HFFc6 (cell line): ENCODE measurements at places on chromosomes 6 and 20. TPM values are rescaled to one million over a fixed set of nuclear protein-coding genes. Genes with fewer than 3 reads are reported as not detected.

The SLC16A10 gene
- total RNA-seq = not detected in 3 replicates

GRCh38 chr6:15364401-15365037, 118.7 kb downstream of the JARID2 start:
- H3K27me3 ChIP-seq = no peaks in the 10 kb centered on the region
- no peak for DNase-seq
- H3K36me3 ChIP-seq = peaks cover 11% of the 10 kb centered on the region; the same call in 1 of the 2 replicates
- peaks cover 33% of the 10 kb centered on the region for H3K4me1 ChIP-seq

GRCh38 chr20:20869161-20869775, 156.8 kb upstream of the RALGAPA2 start:
- no peak overlapping the region for H3K4me3 ChIP-seq
- H3K27ac ChIP-seq = no peak overlapping the region
- peaks cover 4% of the 10 kb centered on the region for H3K27me3 ChIP-seq
- no peaks in the 10 kb centered on the region for H3K36me3 ChIP-seq
- H3K4me1 ChIP-seq = no peaks in the 10 kb centered on the region

DNA sequence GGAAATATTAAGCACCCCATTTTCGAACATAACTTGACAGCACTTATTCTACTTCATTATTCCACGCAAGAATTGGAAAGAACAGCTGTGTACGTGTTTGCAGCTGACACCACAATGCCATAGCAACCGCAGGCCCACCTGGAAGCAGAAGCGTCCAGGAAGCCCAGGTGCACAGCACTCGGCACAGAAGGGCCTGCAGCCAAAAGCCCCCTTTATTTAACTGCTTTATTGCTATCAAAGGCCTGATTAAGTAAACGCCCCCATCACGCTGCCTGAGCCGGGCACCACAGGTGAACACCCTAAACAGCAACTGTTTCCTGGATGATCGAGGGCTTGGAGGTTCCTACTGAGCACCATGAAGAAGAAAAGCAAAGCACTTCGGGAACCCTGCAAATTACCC, 6.3 kb downstream of the TAF4 start:
- no peak overlapping the region for H3K4me3 ChIP-seq
- H3K36me3 ChIP-seq = no peaks in the 10 kb centered on the region
- peaks cover 19% of the 10 kb centered on the region for H3K4me1 ChIP-seq
- peaks cover 2% of the 10 kb centered on the region for H3K27me3 ChIP-seq
- DNase-seq = no peak

- H3K4me3 ChIP-seq = no peak overlapping the region
- H3K27ac ChIP-seq = no peak overlapping the region
- DNase-seq = no peak
- H3K4me1 ChIP-seq = no peaks in the 10 kb centered on the region; the same call in 1 of the 2 replicates
- no peaks in the 10 kb centered on the region for H3K36me3 ChIP-seq
Observed at GRCh38 chr6:33093855-33094254, 18.1 kb downstream of the HLA-DPB1 start.

DNA sequence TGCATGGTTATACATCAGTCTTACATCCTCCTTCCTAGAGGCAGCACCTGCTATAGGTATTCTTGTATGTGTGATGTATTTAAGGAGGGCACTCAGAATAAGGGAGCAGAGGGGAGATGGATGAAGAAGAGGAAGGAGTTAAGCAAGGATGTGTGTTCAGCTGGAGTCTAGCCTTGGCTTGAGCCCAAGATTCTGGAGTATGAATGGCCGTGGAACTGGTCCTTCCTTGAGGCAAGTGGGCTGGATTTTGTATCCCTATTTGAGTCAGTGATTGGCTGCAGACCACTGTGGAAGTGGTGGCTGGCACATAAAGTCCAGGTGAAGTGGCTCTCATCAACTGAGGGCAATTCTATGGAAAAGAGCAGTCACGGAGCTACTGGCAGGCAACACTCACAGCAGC, 112.0 kb upstream of the RNF24 start:
- peaks cover 3% of the 10 kb centered on the region for H3K27me3 ChIP-seq
- H3K4me1 ChIP-seq = peaks cover 28% of the 10 kb centered on the region
- no peak overlapping the region for H3K27ac ChIP-seq
- no peak for DNase-seq

DNA sequence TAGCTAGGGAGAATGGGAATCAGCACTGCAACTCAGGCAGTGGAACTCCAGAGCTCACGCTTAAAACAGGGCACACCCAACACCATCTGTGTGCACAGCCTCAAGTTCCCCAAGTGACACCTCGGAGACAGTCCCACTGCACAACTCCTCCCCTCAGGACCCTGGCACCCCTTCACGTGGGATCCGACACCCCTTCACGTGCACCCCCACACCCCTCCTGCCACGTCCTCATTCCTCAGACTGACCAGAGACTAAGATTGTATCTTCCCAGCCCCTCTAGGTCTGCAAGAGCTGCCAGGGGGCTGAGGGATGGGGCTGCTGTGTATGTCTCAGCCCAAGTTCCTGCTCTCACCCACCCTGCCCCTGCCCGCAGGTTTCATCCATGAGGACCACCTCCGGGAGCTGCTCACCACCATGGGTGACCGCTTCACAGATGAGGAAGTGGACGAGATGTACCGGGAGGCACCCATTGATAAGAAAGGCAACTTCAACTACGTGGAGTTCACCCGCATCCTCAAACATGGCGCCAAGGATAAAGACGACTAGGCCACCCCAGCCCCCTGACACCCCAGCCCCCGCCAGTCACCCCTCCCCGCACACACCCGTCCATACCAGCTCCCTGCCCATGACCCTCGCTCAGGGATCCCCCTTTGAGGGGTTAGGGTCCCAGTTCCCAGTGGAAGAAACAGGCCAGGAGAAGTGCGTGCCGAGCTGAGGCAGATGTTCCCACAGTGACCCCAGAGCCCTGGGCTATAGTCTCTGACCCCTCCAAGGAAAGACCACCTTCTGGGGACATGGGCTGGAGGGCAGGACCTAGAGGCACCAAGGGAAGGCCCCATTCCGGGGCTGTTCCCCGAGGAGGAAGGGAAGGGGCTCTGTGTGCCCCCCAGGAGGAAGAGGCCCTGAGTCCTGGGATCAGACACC, 7.6 kb downstream of the MYL9 start:
- peaks cover 10% of the 10 kb centered on the region for H3K4me1 ChIP-seq
- DNase-seq = no peak
- peaks cover 18% of the 10 kb centered on the region for H3K36me3 ChIP-seq
- H3K4me3 ChIP-seq = no peak overlapping the region
- H3K27me3 ChIP-seq = peaks cover 27% of the 10 kb centered on the region
- peak overlapping the region; percentile 31; the same call in 1 of the 2 replicates for H3K27ac ChIP-seq

The C2 gene
- total RNA-seq = 0.34 to 0.43 TPM in 2 of 3 replicates, not detected in the other

DNA sequence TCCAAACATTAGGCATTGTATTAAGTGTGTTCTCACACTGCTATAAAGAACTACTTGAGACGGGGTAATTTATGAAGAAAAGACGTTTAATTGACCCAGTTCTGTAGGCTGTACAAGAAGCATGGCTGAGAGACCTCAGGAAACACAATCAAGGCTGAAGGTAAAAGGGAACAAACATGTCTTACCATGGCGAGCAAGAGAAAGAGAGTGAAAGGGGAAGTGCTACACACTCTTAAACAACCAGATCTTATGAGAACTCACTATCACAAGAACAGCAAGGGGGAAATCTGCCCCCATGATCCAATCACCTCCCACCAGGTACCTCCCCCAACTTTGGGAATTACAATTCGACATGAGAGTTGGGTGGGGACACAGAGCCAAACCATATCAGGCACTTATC, 86.6 kb upstream of the TOP1 start:
- no peak overlapping the region for H3K4me3 ChIP-seq
- H3K27ac ChIP-seq = no peak overlapping the region
- no peaks in the 10 kb centered on the region for H3K36me3 ChIP-seq
- DNase-seq = no peak
- peaks cover 33% of the 10 kb centered on the region for H3K27me3 ChIP-seq

DNA sequence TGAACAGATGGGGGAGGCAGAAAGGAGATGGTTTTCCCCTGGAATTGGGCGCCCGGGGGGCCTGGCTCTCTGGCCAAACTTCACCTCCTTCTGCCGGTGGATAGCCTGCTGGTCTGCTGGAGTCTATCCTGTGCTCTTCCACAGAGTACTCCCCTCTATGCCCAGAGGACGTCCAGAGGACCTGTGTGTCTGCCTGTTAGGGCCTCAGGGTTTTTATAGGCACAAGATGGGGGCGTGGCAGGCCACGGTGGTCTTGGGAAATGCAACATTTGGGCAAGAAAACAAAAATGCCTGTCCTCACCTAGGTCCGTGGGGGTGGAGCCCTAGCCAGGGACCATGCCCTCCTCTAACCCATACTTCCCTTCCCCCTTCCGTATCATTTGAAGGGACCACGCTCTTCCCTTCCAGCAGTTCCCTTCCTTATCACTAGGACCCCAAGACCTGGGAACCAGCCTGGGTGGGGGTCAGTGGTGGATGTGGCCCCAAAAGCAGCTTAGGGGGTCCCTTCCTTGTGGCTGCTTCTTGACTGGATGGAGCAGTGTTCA, 53.6 kb upstream of the ZNF337 start:
- H3K4me3 ChIP-seq = peak overlapping the region; percentile 86; the same call in 1 of the 2 replicates
- peak overlapping the region; percentile 56; the same call in 1 of the 2 replicates for H3K27ac ChIP-seq
- no peaks in the 10 kb centered on the region; the same call in 1 of the 2 replicates for H3K27me3 ChIP-seq
- H3K4me1 ChIP-seq = peaks cover 16% of the 10 kb centered on the region; the same call in 1 of the 2 replicates
- no peak for DNase-seq

DNA sequence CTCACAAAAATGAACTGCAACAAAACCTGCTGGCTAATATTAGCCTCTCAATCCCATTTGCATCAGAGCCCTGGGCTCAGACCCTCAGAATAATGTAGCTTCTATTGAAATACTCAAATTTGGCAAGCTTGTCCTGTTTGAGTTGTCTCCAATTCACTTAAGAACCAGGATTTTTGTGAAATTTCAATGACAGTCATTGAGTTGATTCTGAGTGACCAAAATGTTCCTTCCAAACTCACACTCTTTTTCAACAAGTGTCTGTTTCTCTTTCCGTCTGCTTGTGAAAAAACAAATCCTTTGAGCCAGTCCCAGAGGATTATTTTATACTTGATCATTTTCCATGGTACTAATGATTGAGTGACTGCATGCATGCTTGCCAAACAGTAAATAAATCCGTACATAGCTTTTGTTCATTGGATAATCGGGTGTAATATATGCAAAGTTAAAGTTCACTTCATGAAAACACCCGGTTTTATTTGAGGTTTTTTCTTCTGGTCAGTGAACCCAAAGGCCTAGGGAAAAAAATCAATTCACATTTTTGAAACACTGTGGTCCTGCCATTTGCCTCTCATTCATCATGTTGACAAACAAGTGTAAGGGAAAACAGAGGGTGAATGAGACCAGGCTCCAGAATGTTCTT, 16.4 kb upstream of the SLC22A2 start:
- H3K4me1 ChIP-seq = no peaks in the 10 kb centered on the region
- H3K27me3 ChIP-seq = peaks cover 2% of the 10 kb centered on the region; the same call in 1 of the 2 replicates
- DNase-seq = no peak
- H3K27ac ChIP-seq = no peak overlapping the region

DNA sequence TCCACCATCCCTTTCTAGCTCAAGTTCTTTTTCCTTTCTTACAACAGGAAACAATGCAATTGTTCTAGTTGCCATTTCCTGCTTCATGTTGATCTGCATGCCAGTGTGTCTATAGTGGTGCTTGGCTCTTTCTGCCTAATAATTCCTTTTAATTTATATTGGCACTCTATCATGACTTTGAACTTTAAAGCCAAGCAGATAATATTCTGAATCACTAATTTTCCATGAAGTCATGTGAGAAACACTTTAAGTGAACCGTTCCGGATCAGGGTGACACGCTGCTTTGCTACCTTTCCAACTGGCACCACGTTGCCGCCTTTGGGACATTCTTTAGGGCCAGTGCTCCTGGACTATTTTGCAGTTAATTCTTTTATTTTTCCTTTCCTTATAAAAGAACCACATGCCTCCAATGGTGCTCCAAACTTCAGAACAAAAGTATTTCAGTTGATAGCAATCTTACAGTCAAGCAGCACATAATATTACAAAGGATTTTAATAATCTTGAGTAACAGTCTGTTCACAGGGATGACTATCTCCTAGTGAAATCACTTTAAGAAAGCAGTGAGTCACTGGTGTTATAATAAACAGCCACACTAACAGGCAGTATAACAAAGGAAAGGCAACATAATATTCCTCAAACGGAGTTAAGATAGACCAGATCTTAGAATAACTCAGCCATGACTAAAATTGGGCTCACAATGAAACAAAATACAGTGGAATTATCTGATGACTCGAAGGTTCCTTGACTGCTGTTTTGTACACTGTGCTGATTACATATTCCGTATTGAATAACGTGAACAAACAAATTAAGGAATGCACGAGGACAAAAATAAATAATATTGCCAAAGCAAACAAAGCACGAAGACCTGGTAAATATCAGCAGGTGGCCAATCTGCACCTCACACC, 19.0 kb upstream of the BLOC1S5 start:
- DNase-seq = peak; percentile 96
- peak overlapping the region; percentile 71 for H3K4me3 ChIP-seq
- H3K27ac ChIP-seq = peak overlapping the region; percentile 87
- no peaks in the 10 kb centered on the region; the same call in 1 of the 2 replicates for H3K27me3 ChIP-seq
- H3K4me1 ChIP-seq = peaks cover 78% of the 10 kb centered on the region
- peaks cover 37% of the 10 kb centered on the region for H3K36me3 ChIP-seq

The SIRPD gene
- total RNA-seq = not detected in 3 replicates

DNA sequence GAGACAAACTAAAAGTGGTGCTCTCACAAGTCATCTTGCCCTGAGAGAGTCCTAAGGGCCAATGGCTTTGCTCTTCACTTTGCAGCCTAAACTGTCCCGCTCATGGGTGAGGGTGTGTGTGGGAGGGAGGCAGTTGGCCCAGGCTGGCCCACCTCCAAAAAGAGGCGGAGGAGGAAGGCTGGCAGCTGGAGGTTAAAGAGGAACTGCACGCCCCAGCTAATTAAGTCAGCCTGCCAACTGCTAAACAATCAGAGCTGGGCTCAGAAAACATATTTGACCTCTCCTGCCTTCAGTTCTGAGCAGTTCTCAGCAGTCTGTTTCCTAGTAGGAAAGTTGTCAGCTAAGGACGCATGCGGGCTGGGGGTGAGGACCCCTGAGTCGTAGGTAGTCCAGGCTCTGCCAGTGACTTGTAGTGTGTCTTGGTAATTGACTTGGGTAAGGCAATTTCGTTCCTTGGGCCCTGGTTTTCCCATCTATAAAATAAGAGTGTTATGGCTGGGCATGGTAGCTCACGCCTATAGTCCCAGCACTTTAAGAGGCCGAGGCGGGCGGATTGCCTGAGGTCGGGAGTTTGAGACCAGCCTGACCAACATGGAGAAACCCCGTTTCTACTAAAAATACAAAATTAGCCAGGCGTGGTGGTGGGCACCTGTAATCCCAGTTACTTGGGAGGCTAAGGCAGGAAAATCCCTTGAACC, 17.0 kb downstream of the GSS start:
- H3K36me3 ChIP-seq = peaks cover 26% of the 10 kb centered on the region
- peaks cover 21% of the 10 kb centered on the region for H3K4me1 ChIP-seq
- peaks cover 1% of the 10 kb centered on the region; the same call in 1 of the 2 replicates for H3K27me3 ChIP-seq
- H3K27ac ChIP-seq = no peak overlapping the region
- DNase-seq = no peak

DNA sequence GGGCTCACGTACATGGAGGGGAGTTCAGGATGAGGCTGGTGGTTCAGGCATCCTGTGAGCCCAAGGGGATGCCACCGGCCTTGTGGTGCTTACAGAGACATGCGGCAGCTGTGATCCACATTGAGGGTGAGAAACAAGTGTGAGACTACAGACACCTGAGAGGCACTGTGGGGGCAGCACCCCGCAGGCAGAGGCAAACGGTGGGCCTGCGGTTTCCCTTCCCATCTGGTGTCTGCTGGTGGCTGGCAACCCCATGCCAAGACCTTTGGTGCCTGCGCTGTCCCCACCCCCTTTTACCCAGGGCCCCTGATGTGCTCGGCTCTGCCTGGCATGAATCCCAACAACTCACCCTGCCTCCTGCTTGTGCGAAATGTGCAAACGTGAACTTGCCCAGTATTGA, 42.0 kb downstream of the ERMARD start:
- H3K4me1 ChIP-seq = peaks cover 22% of the 10 kb centered on the region
- no peak overlapping the region for H3K27ac ChIP-seq
- H3K4me3 ChIP-seq = no peak overlapping the region
- peaks cover 12% of the 10 kb centered on the region for H3K27me3 ChIP-seq
- no peaks in the 10 kb centered on the region for H3K36me3 ChIP-seq
- DNase-seq = no peak

The AVP gene
- not detected in 2 replicates for total RNA-seq
